Peyer's patch (tissue), 4 donors: ENCODE measurements at places on chromosomes 2 and 18. TPM values are rescaled to one million over a fixed set of nuclear protein-coding genes. Genes with fewer than 3 reads are reported as not detected.

DNA sequence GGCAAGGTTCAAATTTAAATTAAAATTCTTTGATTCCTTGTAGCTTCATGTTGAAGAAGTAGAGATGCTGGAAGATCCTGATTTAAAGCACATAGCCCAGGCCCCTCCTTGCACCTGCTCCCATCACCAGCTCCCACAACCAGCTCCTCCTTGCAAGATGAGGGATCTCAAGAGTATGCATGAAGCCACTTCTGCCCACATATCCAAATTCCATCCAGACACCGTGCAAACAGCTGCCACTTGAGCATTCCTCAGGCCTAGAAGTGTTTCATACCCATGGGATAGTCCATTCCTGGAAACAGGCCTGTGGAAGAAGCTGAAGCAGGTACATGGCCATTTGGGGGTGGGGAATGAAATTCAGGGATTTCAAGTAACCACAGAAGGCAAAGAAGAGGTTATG is 32.4 kb upstream of the ITPRID2 start:
- no peak for DNase-seq
- H3K27ac ChIP-seq, result no peak overlapping the region
- no peak overlapping the region for H3K4me3 ChIP-seq
- no peaks in the 10 kb centered on the region for H3K4me1 ChIP-seq

DNA sequence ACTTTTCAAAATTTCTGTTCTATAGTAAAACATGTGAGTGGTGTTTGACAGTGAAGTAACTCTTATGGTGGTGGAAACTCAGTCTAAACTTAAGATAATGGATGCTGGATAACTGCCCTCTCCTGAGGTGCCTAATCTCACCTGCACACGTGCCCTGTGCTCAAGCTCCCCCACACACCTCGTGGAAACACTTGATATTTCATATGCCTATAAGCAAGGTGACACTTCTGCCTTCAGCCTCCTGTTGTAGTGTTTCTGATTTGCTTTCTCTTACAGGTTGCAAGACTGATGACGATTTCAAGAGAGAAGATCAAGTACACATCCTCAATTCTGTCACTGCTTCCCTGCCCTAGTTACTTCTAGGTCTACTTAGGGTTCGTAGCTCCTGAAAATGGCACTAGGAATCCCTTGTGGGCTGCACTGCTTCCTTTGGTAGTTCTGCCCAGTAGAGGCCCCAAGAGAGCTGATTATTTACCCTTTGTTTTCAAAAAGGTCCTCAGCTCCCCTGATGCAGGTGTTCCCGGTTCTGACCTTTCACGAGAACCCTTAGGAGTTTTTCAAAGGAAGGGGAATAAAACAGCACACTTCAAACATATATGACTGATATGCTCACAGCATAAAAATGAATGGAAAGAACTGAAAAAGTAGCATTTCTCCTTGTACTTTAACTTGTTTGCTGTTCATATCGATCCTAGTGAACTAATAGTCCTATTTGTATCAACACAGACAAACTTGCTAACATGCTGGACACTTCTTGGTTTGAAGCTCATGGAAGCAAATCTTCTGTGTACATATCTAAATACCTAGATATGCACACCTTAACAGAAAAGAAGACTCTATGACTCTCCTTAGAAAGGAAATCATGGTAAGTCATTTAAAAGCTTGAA is 6.7 kb downstream of the CAVIN2 start:
- no peak for DNase-seq
- H3K27me3 ChIP-seq, result no peaks in the 10 kb centered on the region
- no peak overlapping the region for H3K27ac ChIP-seq
- no peak overlapping the region for H3K4me3 ChIP-seq
- H3K4me1 ChIP-seq, result no peaks in the 10 kb centered on the region
- H3K36me3 ChIP-seq, result no peaks in the 10 kb centered on the region

- H3K36me3 ChIP-seq, result no peaks in the 10 kb centered on the region
- no peak for DNase-seq
- H3K4me3 ChIP-seq, result no peak overlapping the region
- H3K4me1 ChIP-seq, result no peaks in the 10 kb centered on the region
- H3K27me3 ChIP-seq, result no peaks in the 10 kb centered on the region
- no peak overlapping the region for H3K27ac ChIP-seq
Measured at GRCh38 chr2:234472155-234472554, 24.7 kb downstream of the ARL4C start.

GRCh38 chr2:224930990-224931389 is 111.3 kb downstream of the DOCK10 start:
- DNase-seq, result no peak
- H3K27ac ChIP-seq, result peak overlapping the region; percentile 68
- no peak overlapping the region for H3K4me3 ChIP-seq
- no peaks in the 10 kb centered on the region for H3K27me3 ChIP-seq

DNA sequence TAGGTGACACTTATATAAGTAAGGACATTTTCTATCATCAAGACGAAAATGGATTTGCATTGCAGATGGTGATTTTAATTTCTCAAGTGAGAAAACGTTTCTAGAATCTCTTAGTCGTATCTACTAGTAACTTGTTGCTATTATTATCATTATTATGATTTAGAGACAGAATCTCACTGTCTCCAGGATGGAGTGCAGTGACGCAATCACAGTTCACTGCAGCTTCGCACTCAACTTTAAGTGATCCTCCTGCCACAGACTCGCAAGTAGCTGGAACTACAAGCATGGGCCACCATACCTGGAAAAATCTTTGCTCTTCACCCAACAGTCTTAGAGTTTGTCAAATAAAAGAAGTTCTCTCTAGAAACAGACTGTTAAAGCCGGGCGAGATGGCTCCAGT is 37.6 kb upstream of the DDX18 start:
- H3K27me3 ChIP-seq, result no peaks in the 10 kb centered on the region
- H3K4me1 ChIP-seq, result no peaks in the 10 kb centered on the region
- no peak overlapping the region for H3K4me3 ChIP-seq

Gene CYS1
- not detected for total RNA-seq
